RPMI8226 (cell line): ENCODE measurements at places on chromosomes 13 and 19.

DNA sequence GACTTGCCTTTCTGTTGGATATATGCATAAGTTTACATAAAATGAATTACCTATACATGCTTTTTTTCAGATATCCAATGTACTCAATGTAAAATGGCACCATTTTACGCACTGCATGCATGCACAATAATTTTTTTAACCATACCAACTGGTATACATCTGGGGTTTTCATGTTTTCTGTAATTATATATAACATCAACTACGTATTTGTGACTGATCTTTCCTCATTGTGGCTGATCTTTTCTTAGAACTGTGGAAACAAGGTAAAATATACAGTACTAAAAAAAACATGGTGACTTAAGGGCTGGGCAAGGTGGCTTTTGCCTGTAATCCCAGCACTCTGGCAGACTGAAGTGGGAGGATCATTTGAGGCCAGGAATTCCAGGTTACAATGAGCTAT is 18.5 kb downstream of the PSPC1 start:
- no peak for DNase-seq

- DNase-seq, result no peak
Measured at GRCh38 chr13:83168590-83168989, 713.7 kb downstream of the SLITRK1 start.

- DNase-seq, result peak; percentile 83
Measured at GRCh38 chr19:43755256-43755801, 567 bp upstream of the SMG9 start.

DNA sequence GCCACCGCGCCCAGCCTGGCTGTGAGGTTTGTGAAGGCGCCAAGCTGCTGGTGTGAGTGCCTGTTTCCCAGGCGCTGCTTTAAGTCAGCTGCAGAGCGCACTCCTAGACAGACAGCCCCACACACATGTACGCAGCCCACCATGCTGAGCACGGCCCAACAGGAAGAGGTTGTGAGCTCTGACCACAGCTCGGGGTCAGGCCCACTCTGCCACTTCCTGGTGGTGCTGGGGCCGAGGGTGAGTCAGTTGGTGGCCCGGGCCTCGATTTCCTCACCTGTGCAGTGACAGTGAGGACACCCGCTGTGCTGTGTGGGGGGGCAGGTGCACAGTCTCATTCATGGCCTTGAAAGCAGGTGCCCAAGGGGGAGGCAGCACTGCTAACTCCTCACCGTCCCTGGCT is 106.7 kb downstream of the KDM4B start:
- no peak for DNase-seq

- DNase-seq, result no peak
Measured at GRCh38 chr13:66341635-66342377, 888.3 kb downstream of the PCDH9 start.

GRCh38 chr13:20197361-20197834 is 4.7 kb upstream of the GJB2 start:
- peak; percentile 43 for DNase-seq

DNA sequence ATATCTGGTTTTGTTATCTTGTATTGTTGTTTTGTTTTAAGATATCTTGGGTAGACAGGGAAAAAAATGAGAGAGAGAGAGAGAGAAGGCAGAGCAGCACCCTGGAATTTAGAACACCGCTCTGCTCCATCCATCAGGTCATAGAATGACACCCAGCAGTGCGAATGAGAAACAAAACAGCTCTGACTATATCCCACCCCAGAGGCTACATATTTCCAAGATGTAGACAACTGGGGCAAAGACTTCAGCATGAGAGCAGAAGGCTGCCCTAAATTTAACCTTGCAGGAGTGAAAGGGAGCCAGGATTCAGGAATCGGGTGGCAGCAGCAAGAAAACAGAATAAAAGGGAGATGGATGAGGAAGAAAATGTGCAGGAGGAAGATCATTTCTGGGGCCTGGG is 46.5 kb downstream of the TNFSF13B start:
- DNase-seq, result no peak

DNA sequence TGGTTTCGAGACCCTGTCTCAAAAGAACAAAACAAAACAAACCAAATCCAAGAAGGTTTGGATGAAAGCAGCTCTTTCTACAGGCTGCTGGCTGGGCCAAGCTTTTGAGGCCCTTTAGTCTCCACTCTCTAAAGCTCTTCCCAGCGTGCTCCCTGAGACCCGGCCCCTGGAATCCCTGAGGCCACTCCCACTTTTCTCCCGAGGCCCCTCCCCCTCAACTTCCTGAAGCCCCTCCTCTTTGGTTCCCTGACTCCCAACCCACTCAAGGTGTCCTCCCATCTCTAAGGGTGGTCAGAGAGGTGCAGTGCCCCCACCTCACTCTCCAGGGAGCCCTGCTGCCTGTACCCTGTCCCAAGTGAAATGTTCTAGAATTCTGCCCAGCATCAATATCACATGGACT is 10.6 kb downstream of the ERICH6B start:
- DNase-seq, result no peak

- no peak for DNase-seq
Measured at GRCh38 chr13:98944336-98944735, 33.5 kb downstream of the DOCK9 start.

GRCh38 chr13:99388334-99388923 is 81.2 kb upstream of the GPR183 start:
- no peak for DNase-seq

DNA sequence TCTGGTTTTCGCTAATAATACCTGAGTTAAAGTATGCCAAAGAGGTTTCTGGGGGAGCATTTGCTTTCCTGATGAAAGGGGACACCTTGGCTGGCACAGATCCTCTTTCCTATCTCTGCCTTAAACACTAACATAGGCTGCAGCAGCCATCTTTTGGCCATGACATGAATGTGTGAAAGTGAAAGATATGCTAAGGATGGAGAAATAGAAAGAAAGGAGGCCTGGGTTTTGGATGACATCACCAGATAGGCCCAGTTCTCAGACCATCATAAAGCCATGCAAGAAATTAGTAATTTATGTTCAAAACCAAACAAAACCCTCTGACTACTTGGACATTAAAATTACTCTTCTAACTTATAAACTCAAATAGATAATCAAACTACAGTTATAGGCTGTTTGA is 279.7 kb downstream of the COG6 start:
- DNase-seq, result no peak

GRCh38 chr19:47417107-47417745 is 2.1 kb downstream of the MEIS3 start:
- DNase-seq, result no peak

DNA sequence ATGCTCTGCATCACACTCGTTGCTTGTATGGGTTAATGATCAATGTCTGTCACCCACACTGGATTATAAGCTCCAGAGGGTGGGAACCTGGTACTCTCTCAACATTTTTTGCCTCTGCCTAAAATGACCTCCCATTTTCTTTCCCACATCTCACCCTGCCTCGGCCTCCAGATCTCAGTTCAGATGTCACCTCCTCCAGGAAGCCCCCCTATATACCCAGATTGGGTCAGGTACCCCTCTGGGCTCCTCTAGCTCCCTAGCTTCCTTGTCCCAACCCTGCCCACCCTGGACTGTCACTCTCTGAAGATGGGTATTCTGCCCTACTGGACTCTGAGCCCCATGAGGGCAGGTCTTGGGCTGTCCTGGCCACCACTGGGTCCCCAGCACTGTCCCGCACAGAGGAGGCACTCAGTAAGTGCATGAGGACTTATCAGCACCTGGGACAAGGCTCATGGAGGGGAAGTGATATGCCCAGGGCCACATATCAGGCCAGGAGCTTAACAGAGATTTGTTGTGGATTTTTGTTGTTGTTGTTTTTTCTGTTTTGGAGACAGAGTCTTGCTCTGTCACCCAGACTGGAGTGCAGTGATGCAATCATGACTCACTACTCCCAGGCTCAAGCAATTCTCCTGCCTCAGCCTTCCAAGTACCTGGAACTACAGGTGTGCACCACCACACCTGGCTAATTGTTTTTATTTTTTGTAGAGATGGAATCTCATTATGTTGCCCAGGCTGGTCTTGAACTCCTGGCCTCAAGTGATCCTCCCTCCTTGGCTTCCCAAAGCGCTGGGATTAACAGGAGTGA is 23.8 kb downstream of the PRKD2 start:
- DNase-seq, result no peak

- DNase-seq, result no peak
Measured at GRCh38 chr13:112970552-112971287, 1.7 kb downstream of the MCF2L start.

DNA sequence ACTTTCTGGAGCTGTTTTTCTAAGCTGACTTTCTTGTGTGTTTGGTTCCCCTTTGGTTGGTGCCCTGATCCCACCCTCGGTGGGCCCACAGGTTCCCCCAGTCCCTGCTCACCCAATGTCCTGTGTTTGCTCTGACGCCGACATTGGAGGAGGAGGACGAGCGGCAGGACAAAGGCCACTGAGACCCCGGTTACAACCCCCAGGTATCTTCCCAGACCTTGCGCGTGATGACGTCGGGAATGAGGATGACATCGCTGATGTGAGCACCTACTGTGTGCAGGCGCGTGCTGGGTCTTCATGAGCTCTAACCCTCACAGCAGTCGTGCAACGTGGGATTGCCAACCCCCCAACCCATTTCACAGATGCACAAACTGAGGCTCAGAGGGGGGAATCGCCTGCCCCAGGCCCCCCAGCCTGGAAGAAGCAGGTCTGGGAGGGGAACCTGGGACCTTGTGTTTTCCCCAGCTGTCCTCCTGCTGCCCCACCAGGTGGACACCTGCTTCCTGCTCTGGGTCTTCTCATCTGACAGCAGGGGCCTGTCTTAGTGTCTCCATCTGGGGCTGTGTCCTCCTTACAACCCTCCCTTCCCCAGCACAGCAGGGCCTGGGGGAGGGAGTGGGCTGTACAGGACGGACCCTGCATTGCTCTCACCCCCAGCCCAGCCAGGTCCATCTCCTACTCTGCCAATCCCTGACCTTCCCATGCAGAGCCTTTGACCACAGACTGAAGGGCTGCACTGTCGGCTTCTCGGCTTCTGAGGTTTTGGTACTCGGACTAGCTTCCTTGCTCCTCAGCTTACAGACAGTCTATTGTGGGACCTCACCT is 4.7 kb upstream of the LILRA6 start:
- DNase-seq, result no peak

- DNase-seq, result no peak
Measured at GRCh38 chr13:103883698-103884097, 817.5 kb upstream of the SLC10A2 start.

DNA sequence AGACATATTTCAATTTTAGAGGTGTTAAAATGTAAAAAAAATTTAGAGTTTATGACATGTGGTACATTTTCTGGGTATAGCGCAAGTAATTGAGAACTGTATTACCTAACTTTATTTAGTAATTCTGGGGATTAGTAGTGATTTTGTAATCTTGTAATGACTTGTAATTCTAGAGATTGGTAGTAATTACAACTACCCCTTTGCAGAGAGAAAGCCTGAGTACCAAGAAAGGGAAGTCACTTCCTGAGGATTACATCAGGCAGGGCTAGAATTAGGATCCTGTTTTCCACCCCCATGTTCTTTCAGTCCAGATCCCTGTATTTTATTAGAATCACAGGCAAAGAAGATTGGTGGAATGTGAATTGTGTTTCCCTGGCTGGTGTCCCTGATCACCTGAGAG is 274.9 kb downstream of the KCNRG start:
- DNase-seq, result no peak

GRCh38 chr13:93534181-93534700 is 307.6 kb downstream of the GPC6 start:
- DNase-seq, result no peak

DNA sequence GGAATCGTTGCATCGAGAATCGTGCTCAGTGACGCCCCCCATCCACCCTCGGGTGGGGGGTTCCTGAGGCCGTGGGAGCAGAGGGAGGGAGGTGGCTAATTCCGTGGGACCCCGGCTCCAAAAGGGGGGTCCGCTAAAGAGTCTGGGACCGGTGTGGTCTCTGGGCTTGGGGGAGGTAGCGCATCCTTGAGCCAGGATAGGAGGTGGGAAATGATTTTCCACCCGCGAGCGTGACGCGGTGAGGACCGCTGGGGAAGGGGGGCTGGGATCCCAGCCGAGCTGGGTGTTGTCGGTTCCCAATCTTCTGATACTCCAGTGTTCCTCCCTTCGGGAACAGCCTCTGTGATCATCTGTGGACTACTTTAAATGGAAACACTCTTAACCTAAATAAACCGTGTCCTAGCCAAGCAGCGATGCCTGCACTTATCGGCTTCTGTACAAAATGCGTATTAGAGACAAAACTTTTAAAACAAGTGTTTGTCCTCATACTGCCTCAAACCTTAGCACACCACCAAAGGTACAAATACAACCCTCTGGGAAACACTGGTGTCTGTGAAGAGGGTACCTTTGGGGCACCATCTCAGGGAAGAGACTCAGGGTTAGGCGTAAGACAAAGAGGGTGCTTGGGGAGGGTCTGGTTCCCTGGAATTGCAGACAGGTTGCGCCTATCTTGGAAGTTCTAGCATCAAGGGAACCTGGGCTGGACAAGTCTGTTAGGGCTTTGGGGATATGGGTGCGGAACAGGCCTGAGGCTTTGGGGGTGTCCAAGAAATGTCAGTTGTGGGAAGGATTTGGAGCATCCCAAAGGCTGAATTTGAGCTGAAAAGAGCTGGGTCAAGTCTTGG is 16.0 kb downstream of the KCNC3 start:
- DNase-seq, result no peak

- no peak for DNase-seq
Measured at GRCh38 chr13:20749377-20749776, 24.4 kb downstream of the EEF1AKMT1 start.

DNA sequence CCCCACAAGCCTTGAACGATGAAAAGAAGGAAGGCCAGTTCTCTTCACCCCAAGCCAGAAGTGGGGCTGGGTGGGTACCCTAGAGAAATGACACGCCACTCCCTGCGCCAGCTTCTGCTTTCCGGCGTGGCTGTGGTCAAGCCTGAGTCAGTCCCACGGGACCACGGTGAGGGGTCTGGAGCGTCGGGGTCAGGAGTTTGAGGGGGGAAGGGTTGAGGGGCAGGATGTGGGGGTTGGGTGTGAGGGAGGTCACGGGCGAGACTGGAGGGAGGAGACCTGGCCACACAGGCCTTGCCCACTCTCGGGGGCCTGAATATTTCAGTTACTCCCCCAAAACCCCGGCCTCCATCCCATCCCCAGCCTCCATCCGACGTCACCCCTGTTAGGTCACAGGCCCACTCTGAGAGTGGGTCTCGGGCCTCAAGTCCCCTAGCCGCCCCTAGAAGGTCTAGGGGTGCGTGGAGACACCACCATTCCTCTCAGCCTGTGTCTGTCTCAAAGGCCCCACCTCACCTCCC is 500 bp upstream of the IFI30 start:
- DNase-seq, result no peak

DNA sequence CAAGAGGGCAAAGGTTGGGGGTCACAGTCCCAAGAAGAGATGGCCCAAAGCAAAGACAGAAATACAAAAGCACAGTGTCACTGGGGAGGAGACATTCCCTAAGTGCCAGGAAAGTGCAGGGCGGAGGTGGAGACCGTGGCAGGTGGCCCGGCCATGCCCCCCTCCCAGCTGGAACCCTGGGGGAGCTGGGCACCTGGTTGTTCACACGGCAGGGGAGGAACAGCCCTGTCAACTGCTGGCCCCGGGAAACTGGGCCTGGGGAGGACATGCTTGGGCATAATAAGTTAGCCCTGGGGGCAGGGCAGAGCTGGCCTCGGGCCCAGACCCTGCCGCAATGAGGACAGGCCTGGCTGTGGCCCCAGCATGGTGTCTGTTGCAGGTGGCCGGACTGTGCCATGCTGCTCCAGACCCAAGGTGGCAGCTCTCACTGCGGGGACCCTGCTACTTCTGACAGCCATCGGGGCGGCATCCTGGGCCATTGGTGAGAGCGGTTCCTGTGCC is 7.4 kb downstream of the HPN start:
- peak; percentile 73 for DNase-seq
